Spinal cord (tissue), 10 donors: ENCODE measurements at places on chromosomes 13 and 19. TPM values are rescaled to one million over a fixed set of nuclear protein-coding genes. Genes with fewer than 3 reads are reported as not detected.

CEACAM5 gene
- not detected for polyA plus RNA-seq

FXYD3 gene
- polyA plus RNA-seq: 0.49 TPM

ZNF99 gene
- 0.33 TPM for polyA plus RNA-seq

THSD1 gene
- 13.0 TPM for polyA plus RNA-seq

GPR12 gene
- 15.4 TPM for polyA plus RNA-seq

MEIOSIN gene
- not detected for polyA plus RNA-seq

LGALS14 gene
- polyA plus RNA-seq: 0.57 TPM

UBE2L5 gene
- 1.1 TPM for polyA plus RNA-seq

C19orf67 gene
- 0.21 TPM for polyA plus RNA-seq
